KBM-7 (cell line): ENCODE measurements at places on chromosomes 7 and 10.

DNA sequence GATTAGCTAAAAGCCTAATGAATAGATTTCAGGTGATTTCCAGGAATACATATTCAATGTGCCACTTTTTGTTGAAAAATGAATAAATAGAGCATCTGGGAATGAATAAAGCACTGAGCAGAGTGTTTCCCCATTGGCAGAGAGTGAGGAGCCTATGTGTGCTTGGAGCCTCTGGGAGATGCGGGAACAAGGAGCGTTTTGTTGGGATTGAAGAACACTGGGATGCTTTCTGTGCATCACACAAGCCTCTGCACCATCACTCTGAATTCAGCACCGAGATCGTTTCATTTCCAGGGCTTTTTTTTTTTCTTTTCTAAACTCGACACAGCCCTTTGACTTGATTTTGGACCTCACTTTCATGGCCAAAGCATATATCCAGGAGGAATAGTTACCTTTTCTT lies 111.4 kb downstream of the BAMBI start:
- no peak for DNase-seq

GRCh38 chr10:89120931-89121763 lies 86.0 kb downstream of the CH25H start:
- no peak for DNase-seq

DNA sequence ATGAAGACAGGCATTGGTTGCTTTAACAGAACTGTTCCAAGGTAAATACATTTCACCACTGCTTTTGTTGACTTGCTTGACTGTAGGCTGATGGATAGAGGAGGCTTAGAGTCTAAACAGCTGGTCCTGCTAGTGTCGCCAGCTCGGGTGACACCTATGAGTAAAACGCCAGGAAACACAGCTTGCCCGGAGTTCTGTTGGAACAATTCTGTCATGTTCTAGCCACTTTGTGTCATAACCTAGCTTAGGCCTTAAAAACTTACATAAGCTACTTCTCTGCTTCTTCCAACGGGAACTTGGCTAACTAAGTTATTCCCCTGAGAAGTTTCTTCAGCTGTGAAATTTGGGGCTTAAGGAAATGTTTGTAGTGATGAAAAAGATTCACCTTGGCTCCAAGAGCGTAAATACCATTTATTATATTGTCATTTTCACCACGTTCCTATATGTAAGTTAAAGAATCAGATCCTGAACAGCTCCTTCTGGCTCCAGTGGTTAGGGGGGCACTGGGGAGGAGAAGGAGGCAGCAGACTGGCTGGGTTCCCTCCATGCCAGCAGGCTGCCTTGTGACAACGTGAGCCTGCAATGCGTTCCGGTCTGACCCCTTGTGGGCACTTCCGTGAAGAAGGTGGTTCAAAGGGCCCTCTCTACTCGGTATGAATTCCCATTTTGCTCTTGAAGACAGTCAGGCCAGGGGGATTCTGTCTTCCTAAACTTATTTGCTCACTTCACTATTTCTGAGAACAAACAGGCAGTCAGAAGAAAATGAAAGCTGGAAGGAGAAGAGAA lies 253.2 kb downstream of the BMPER start:
- DNase-seq = no peak

GRCh38 chr7:69808391-69808790 lies 210.1 kb downstream of the AUTS2 start:
- no peak for DNase-seq

DNA sequence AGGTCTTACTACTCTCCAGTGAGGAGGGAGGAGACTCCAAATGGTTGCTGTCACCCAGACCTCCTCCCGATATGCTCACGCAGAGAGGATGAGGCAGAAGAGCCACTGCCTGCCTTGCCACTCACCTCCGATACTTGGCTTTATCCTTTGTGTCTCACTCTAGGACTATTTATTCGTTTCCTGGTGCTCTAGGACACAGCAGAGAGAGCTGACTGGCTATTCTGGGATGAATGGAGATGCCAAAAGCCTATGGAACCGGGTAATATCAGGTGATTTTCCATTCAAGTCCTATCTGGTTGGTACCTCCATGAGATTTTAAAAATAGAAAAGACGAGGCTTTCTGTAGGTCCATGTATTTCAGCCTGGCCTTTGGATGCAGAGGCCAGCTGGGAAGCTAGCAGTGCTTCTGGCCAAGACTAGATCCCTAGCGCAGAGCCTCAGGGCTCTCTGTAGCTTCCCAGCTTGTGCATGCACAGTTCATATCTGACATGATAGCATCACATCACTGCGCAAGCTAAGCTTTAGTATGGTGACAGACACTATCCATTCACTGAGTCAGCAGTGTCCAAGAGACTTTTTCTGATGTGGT lies 239.0 kb upstream of the ANKRD30A start:
- DNase-seq = no peak

- DNase-seq = no peak
Measured at GRCh38 chr10:44818041-44818649, 93.0 kb upstream of the TMEM72 start.

- peak; percentile 48 for DNase-seq
Measured at GRCh38 chr7:57867884-57868701, 418.1 kb downstream of the ZNF716 start.

- DNase-seq = no peak
Measured at GRCh38 chr10:60419249-60419648, 29.6 kb upstream of the ANK3 start.

GRCh38 chr7:74362266-74362665 lies 73.1 kb downstream of the CLIP2 start:
- DNase-seq = no peak

DNA sequence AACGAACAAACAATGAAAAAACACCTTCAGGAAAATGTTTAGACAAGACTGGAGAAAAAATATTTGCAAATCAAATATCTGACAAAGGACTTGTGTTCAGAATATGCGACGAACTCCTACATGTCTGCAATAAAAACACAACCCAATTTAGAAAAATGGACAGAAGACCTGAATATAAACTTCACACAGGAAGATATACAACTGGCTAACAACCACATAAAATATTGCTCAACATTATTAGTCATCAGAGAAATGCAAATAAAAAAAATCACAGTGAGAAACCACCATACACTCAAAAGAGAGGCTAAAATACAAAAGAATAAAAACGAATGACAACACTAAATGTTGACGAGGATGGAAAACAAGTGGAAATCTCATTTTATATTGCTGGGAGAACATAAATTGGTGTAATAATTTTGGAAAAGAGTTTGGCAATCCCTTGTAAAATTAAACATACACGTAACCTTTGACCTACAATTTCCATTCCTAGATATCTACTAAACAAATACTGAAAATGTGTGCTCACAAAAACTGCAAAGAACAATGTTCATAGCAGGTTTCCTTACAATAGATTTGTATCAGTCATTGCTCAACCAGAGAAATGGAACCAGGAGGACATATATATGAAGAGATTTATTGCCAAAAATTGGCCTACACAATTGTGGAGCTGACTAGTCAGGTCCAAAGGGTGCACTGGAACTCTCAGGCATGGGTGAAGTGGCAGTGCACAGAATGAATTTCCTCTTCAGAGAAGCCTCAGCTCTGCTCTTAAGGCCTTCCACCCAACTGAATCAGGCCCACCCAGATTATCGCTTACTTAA lies 82.9 kb upstream of the OGDHL start:
- no peak for DNase-seq

DNA sequence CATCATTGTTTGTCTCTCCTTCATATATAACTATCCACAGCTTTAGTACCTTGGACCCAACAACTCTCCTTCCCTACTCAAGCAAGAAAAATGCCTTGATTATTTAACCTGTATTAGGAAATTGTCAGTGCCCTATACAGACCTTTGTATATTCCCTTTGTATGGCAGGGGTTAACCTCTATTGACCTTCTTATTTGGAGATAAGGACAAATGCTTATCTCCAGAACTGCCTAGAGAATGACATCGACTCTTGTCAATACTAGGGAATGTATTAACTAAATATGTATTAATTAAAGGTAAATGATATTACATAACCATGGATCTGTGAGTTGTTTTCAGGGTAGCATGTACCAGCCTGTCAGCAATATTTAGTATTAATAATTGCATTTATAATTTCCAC lies 10.4 kb upstream of the AKR1D1 start:
- DNase-seq = no peak

DNA sequence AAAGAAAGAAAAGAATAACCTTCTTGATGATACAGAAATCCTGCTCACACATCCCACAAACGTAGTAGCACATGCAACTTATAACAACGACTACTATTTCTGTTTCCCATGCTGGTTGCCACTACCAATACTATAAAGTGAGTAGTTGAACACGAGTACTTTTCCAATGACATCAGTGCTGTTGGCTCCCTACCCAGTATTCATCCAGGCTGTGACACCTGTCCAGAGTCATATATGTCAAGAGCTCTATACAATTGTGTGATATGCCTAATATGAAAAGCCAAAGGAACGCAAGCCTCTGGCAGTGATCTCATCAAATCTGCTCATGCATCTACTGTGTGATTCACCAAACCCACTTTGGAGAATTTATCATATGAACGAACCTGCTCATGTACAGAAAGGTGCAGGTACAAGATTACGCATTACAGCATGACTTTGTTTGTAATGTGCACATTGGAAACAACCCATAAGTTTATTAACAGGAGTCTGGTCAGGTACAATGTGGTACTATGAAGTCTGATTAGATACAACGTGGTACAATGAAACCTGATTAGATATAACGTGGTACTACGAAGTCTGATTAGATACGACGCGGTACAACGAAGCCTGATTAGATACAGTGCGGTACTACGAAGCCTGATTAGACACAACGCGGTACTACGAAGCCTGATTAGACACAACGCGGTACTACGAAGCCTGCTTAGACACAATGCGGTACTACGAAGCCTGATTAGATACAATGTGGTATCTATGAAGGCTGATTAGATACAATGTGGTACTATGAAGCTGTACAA lies 5.8 kb upstream of the ITIH5 start:
- no peak for DNase-seq

DNA sequence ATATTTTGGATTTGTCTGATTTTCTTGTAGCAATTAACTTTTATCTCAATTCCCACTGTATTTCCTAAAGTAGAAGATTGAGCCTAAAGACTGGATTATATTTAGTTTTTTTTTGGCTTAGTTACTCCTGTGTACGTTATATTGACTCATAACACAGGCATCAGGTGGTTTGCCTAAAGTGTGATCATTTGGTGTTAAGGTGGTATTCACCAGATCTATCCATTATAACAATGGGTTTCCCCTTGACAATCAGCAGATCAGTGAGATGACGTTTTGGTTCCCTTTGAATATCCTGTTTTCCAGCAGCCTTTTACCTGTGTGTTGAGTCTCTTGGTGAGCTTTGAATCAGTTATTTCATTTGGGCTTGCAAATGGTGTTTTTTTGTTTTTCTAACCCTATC lies 18.1 kb downstream of the MAPK8 start:
- DNase-seq = no peak

GRCh38 chr10:44168478-44168877 lies 216.4 kb downstream of the CXCL12 start:
- DNase-seq = no peak

DNA sequence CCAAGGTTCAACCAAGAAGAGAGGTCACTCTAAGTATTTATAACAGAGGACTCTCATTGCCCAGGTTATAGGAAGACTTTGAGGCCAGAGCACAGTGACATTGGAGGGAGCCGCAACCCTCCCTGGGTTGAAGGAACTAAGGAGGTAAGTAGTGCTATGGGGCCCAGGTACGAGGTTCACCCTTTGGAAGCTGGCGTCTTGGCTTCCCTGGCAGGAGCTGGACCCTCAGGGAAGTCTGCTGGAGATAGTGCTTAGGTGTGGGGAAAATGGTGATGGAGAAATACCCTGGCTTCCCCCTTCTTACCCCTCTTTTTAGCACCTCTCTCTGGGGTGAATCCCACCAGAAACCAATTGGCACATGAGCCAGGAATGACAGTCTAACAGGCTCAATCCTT lies 317.9 kb upstream of the ZNF32 start:
- DNase-seq = no peak

DNA sequence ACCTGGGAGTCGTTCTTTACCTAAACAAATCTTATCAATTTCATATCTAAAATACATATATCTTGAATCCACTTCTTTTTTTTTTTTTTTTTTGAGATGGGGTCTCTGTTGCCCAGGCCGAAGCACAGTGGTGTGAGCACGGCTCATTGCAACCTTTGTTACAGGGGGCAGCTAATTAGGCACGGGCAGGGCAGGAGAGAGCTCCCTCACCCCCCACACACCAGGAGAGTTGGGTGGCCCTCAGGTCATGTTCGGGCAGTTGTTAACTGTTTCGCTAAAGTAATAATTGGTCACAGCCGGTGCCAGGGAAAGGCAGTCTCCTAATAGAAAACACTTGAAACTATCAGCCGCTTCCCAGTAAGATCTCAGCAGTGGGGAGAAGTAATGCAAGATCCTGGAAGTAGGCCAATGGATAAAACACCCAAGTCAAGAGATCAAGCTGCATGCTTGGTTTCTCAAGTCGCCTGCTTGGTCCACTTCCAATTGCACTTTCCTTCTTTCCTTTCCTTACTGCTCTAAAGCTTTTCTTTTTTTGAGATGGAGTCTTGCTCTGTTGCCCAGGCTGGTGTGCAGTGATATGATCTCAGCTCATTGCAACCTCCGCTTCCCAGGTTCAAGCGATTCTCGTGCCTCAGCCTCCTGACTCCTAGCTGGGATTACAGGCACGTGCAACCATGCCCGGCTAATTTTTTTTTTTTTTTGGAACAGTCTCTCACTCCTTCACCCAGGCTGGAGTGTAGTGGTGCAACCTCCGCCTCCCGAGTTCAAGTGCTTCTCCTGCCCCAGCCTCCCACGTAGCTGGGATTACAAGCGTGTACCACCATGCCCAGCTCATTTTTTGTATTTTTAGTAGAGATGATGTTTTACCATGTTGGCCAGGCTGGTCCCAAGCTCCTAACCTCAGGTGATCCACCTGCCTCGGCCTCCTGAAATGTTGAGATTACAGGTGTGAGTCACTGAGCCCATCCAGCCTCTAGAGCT lies 21.3 kb upstream of the EFCAB10 start:
- DNase-seq = no peak
